ENCODE measurements at places on chromosomes 3 and 15. TPM values are rescaled to one million over a fixed set of nuclear protein-coding genes. Genes with fewer than 3 reads are reported as not detected.

The TTLL13 gene
- total RNA-seq, result not detected

GRCh38 chr3:152398495-152398894 is 129.8 kb downstream of the MBNL1 start:
- H3K36me3 ChIP-seq, result peaks cover 11% of the 10 kb centered on the region
- no peak overlapping the region for H3K4me3 ChIP-seq

The C3orf49 gene
- not detected for total RNA-seq

GRCh38 chr3:12229146-12229851 is 59.6 kb upstream of the PPARG start:
- no peak for DNase-seq
- peak overlapping the region; percentile 77 for H3K27ac ChIP-seq
- H3K27me3 ChIP-seq, result no peaks in the 10 kb centered on the region
- H3K4me3 ChIP-seq, result no peak overlapping the region

The UPK1B gene
- total RNA-seq, result not detected

DNA sequence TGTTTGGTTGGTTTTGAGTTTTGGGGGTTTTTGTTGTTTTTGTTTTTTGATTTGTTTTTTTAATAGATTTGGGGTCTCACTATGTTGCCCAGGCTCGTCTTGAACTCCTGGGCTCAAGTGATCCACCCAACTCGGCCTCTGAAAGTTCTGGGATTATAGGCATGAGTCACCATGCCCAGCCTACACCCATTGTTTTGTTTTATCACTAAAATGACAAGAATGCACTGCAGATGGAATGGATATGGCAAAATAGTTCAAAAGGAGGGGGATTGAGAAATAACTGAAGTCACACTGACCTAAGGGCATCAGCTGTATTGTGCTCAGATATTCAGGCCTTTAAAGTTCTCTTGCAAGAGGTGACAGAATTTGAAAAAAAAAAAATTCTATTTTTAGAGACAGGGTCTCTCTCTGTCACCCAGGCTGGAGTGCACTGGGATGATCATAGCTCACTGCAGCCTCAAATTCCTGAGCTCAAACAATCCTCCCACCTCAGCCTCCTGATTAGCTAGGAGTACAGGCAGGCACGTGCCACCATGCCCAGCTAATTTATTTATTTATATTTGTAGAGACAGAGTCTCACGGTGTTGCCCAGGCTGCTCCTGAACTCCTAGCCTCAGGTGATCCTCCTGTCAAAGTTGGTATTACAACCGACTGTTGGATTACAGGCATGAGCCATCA is 4.4 kb upstream of the RASA2 start:
- no peak overlapping the region for H3K27ac ChIP-seq
- no peaks in the 10 kb centered on the region for H3K27me3 ChIP-seq
- no peak overlapping the region for H3K4me3 ChIP-seq
- H3K4me1 ChIP-seq, result peaks cover 27% of the 10 kb centered on the region
- no peak for DNase-seq

The CCDC54 gene
- not detected for total RNA-seq

DNA sequence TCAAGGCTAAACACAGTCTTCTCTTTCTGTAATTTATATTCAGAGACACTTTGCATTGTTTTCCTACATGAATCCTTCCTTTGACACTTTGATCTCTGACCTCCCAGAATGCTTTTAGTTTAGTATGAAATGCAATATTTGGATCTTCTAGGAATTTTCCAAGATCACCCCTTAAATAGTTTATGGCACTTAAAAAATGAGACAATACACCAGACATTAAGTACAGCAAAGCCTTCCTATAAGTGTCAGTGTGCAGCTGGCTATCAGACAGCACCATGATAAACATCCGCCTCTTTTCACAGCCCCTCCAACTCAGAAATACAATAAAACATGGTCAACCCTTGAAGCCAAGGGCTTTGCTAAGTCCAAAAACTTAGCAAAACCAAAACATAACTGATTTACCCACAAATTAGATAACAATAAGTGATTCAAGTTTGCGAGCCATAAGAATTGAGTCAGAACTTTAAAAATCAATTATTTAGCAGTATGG is 304.4 kb upstream of the LRRFIP2 start:
- H3K36me3 ChIP-seq, result peaks cover 4% of the 10 kb centered on the region
- no peaks in the 10 kb centered on the region for H3K27me3 ChIP-seq
- H3K27ac ChIP-seq, result no peak overlapping the region
- DNase-seq, result no peak
- H3K4me3 ChIP-seq, result no peak overlapping the region
- no peaks in the 10 kb centered on the region for H3K4me1 ChIP-seq

DNA sequence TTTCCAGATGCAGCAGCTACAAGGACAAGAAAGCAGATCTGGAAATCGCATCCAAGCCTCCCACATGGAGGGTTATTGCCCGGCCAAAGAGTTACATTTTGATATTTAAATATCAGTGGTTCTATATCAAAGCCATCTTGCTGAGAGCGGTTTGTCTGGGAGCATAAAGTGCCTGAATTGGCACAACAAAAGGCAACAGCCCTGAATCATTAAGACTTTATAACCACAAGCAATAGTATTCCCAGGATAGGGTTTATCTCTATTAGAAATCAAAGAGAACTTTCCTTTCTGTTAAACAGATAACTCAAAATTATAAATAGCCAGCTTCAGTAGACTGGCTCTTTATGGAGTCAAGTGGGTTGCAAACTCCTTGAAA is 564.7 kb downstream of the ROBO1 start:
- H3K27ac ChIP-seq, result no peak overlapping the region
- no peaks in the 10 kb centered on the region for H3K36me3 ChIP-seq
- no peaks in the 10 kb centered on the region for H3K27me3 ChIP-seq

The LEO1 gene
- 10.0 TPM for total RNA-seq

The IMPG2 gene
- total RNA-seq, result 0.15 TPM

DNA sequence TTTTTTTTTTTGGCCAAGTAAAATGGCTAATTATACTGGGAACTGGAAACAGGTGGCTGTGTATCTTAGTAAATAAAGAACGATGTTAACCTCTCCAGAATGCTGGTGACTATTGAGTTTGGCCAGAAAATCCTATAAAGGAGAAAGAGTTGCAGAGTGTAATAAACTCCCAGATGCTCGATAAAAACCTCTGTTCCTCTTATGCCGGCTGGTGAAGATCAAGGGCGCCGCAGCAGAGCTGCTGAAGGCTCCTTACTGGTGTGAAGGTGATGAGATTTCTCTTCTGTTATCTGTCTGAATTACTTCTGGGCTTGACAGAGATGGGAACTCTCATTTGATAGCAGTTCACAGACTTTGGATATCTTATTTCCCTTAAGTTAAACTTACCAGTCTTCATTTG is 104.6 kb downstream of the PTPRG start:
- no peaks in the 10 kb centered on the region for H3K36me3 ChIP-seq
- no peak overlapping the region for H3K4me3 ChIP-seq
- no peak overlapping the region for H3K27ac ChIP-seq
- DNase-seq, result no peak
